ENCODE measurements at places on chromosomes 7 and 10.

DNA sequence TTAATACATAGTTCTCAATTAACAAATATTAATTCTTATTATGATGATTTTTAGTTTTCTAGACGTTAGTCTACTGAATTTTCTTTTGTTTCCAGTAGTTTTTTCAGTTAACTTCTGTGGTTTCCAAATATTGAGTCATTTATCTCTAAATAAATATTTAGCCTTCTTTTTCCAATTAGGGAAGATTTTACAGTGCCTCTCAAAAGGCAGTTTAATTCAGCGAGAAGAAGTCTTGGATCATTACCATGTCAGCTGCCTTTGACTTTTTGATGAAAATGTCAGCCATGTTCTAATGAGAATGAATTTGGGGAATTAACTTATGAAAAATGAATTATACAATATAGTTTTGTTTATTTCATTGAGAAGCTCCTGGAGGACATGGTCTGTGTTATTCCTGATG is 90.0 kb downstream of the CDK14 start:
- DNase-seq = no peak

GRCh38 chr10:127033216-127034033 is 128.2 kb downstream of the DOCK1 start:
- no peak for DNase-seq

GRCh38 chr7:100911484-100911883 is 15.8 kb upstream of the ACHE start:
- no peak for DNase-seq

DNA sequence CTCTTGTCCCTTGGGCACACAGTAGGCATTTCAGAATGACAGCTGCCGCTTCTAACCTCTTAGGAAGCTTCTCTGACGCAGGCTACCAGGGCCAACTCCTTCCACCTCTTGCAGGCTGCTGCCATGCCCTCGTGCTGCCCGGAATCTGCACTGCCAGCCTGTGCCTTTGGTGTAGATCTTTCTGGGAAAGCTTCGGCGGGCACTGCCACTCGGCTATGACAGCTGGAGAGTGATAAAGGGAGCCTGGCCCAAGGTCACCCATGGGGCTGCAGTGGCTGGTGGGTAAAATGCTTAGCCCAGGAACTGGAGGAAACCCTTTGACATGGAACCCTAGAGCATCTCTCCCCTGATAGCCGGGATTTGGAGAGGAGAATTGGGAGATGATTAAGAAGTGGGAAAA is 78.0 kb upstream of the C1QL3 start:
- no peak for DNase-seq

- no peak for DNase-seq
These were observed 52.6 kb downstream of the TMEM209 start for GRCh38 chr7:130152493-130153210.

GRCh38 chr7:157613575-157614322 is 276.9 kb downstream of the DNAJB6 start:
- no peak for DNase-seq

DNA sequence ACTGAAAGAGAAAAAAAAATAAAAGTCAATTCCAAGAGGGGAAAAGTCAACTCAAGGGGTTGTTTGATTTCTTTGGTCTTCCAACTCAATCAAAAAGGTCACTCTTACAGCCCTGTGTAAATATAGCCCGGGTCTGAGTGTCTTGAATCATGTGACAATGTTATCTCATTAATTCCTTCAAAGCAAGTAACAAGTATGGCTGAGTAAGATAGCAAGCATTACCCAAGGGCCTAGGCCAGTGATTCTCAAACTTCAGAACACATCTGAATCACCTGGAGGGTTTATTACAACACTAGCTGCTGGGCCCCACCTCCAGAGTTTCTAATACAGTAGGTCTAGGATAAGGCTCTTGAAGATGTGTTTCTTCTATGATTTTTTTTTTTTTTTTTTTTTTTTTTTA is 125.0 kb downstream of the PRLHR start:
- no peak for DNase-seq

- DNase-seq = no peak
These were observed 1126.2 kb downstream of the TYW1 start for GRCh38 chr7:68122801-68123200.

DNA sequence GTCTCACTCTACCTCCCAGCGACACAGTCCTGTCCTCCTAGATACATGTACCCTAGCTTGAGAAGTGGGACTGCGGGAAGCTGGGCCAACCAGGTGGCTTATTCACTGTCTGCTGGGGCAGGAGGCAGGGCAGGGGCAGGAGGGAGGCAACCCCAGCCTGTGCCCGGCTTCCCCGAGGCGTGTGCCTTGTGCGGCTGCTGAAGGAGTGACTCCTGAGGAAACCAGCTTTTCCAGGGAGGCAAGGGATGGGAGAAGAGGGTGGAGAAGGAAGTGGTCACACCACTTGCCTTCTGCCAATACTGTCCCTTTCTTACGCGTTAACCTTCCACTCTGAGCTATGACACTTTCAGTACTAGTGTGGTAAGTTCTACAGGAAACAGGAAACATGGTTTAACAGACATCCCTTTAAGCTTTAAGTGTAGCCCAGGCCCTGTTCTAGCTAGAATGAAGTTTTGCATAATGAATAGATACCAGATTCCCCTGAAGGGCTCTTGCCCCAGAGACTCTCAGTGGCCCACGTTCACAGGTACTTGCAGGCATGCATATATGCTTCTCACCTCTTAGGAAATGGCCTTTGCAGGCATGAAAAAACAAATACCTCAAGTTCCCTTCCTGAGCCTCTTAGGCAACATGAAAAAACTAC is 40.6 kb downstream of the SYPL1 start:
- DNase-seq = no peak

DNA sequence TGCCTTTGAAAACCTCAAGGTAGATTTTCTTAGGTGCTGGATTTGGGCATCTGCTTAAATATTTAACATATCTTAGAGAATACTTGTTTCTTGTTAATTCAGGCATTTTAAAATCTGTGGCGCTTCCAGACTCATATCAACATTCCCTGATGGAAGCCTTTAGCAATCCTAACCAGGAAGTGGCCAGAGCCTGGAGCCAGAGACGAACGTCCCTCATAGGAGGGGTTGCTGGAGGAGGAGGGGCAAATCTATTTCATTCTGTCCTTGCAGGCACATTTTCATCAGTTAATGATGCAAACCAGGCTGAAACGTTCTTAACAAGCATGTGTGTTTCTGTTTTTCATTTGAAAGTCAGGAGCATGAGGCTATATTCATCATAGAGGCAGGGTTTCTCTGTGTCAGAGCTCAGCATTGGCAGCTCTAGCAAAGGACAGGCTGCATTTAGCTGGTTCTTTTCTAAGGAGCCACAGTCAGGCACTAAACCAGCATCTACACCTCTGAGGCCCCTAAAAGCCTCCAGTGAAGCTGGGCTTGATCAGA is 17.8 kb upstream of the IFIT2 start:
- DNase-seq = no peak

- DNase-seq = no peak
These were observed 139.1 kb downstream of the ARHGAP12 start for GRCh38 chr10:31789555-31789954.

GRCh38 chr10:70323138-70323696 is 39.4 kb upstream of the NPFFR1 start:
- no peak for DNase-seq

GRCh38 chr10:26781797-26782196 is 79.0 kb downstream of the ABI1 start:
- DNase-seq = no peak
